ENCODE measurements at places on chromosomes 4 and X.

- peak; percentile 14 for DNase-seq
These were observed 42.0 kb upstream of the USP9X start for GRCh38 chrX:41043196-41043595.

DNA sequence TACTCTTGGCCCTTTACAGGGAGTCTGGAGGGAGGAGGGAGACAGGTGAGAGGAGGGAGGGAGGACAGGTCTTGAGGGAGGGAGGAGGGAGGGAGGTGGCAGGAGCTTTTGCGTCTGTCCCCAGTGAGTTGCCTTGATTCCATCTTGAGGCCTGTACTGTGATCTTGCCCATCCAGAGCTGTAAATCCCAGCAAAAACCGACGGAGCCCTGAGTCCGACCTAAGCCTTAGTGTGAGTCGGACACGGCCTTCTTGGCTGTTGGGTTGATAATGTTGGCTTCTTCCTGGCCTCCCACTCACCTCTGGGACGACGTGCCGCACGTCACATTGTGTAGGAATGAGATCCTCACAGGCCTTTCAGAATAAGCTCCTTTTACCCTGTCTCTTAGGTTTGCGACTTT, 72.5 kb downstream of the RGS12 start:
- no peak for DNase-seq

- no peak for DNase-seq
These were observed 116.0 kb downstream of the CPEB2 start for GRCh38 chr4:15118292-15118691.

DNA sequence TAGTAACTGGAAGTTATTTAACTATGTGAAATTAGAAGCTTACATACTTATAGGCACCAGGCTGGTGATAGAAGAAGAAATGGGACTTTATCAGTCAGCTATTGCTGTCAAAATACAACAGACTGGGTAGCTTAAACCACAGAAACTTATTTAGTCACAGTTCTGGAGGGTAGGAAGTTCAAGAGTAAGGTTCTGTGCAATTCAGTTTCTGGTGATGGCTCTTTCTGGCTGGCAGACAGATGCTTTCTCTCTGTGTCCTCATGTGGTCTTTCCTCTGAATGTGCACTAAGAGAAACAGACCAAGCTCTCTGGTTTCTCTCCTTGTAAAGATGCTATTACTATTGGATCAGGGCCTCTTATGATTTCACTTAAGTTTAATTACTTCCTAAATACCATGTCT, 92.1 kb upstream of the ANKRD50 start:
- no peak for DNase-seq

DNA sequence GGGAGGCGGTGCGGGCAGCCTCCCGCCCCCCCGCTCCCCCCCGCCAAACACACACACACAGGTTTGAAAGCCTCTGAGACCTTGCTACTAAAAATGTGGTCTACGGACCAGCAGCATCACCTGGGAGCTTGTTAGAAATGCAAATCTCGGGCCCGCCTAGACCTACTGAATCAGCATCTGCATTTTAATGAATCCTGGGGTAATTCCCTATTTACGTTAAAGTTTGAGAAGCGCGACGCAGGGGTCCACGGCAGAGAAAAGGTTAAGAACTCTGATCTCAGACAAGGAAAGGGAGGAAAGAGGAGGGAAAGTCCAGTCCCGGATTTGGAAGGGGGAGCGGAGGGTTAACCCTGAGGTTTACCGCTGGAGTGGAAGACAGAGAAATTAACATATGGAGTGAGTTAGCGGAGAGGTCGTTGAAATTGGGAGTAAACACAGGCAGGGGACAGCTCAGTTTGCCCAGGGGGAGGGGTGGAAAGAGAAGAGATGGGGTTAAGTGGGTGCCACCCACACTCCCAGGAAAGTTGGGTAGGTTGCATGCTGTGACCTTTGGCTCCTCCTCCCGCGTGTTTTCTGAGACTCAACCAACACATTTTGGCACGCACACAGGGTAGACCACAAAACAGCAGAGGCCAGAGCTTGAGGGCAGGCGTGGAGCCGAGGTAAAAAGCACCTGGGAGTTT, 483.6 kb downstream of the BCOR start:
- DNase-seq: no peak

GRCh38 chr4:126627255-126627654, 1005.5 kb upstream of the INTU start:
- peak; percentile 45 for DNase-seq

DNA sequence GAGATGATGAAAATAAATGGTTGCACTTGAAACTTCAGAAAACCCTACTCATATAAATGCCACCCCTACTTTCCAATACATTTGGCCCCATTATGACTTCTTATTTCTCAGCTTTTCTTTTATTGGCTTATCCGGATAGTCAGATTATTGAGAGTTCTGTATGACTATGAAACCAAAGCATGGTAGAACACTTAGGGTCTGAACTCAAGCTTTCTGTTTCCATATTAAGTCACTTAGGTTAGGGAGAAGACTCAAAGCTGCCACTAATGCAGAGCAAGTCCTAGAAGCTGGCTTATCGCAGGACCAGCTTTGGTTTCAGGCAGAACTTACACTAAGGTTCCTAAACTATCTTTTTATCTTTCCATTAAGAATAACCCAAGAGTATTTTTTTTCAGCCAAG, 229.9 kb upstream of the CPEB2 start:
- no peak for DNase-seq

GRCh38 chr4:24973404-24973746, 57.4 kb downstream of the LGI2 start:
- DNase-seq: peak; percentile 4

GRCh38 chr4:106986486-106986885, 49.6 kb downstream of the DKK2 start:
- DNase-seq: no peak

GRCh38 chr4:183960046-183960420, 54.9 kb downstream of the STOX2 start:
- DNase-seq: peak; percentile 64

GRCh38 chr4:120714417-120715010, 208.0 kb downstream of the PRDM5 start:
- DNase-seq: no peak

DNA sequence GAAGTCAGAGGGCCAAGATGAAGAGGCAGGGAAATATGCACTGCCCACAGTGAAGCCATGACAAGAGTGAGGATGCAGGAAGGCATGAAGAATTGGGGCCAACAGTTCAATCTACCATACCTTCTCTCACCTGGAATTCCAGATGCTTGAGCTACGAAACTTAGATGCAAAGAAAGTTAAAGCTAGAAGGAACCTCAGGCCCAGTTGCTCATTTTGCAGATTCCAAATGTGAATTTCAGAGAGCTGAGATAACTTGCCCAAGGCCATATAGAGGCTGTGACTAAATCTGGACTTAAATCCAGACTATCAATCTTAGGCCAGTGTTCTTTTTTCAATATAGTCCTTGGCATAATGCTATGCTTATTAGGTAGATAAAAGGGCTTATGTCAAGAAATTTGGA, 92.7 kb downstream of the SRPX start:
- DNase-seq: no peak

Measured in fibroblast of pulmonary artery (primary cell).